ENCODE measurements at places on chromosomes 16 and 17.

DNA sequence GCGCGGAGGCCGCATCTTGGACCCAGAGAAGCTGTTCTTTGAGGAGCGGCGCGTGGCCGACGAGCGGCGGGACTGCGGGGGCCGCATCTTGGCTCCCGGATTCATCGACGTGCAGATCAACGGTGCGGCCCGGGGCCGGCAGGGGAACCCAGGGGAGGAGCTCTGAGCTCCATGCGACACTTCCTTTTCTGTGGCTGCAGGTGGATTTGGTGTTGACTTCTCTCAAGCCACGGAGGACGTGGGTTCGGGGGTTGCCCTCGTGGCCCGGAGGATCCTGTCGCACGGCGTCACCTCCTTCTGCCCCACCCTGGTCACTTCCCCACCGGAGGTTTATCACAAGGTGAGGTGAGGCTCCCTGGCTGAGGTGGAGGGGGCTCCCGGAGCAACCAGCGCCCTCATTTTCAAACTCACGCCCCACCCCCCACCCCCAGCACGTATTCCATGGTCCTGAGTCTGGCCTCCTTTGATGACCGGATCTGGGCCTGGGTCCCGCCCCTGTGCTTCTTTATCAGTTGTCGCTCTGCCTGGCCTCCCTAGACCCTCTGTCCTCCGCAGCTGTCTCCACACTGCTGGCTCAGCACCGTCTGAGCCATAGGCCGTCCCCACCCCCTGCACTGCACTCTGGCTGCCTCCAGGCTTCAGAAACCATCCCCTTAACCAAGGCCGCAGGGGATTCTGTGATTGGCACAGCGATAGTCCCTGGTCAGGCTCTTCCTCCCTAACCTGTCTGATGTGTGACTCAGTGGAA is 787 bp downstream of the AMDHD2 start:
- DNase-seq, result no peak

DNA sequence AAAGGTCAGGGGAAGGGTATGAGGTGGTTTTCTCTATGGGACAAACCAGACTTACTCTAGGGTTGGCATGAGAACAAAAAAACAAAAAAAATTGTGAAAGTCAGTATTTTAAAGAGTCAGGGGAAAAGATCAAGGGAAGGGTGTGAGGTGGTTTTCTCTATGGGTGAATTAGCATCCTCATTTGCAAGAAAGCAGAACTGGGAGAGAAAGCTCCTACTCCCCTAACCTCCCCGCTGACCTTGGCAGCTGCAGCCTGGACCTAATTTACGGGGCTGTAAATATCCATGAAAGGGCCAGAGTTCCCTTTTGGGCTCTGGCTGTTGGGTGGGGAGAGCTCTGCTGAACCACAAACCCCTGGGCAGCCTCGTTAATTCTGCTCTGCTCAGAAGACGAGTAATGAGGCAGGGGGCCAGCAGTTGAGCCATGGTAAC is 10.6 kb downstream of the RHBDL3 start:
- DNase-seq, result no peak

DNA sequence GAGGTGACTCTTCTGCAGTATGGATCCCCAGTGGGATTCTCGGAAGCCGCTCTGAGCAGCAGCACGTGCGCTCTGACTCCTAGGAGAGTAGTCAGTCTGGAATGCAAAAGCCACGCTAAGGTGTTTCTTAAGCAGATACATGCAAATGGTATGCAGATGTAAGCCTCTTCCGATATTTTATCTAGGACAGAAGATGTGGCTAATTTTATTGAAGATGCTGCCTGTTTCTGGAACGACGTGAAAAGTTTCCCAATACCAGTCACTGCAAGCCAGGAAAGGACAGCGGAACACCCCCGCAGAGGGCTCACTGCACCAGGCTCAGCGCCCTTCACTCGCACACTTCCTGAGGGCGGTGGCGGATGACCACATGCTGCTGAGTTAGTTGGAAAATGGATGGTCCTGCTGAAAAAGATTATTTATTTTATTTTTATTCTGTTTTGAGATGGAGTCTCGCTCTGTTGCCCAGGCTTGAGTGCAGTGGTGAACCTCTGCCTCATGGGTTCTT is 10.1 kb downstream of the FADS6 start:
- DNase-seq, result no peak

DNA sequence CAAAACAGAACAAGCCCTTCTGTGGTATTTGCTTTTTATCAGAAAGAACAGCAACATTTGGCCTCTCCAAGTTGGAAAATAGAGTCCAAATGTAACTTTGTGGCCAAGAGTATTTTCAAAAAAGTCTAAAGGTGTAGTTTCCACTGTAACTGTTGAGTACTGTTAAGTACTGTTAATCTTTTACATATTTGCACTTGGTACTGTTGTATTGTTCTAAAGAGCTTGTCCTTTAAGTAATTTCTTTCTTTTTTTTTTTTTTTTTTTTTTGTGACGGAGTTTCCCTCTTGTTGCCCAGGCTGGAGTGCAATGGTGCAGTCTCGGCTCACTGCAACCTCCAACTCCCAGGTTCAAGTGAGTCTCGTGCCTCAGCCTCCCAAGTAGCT is 21.5 kb downstream of the LDAF1 start:
- DNase-seq, result no peak

DNA sequence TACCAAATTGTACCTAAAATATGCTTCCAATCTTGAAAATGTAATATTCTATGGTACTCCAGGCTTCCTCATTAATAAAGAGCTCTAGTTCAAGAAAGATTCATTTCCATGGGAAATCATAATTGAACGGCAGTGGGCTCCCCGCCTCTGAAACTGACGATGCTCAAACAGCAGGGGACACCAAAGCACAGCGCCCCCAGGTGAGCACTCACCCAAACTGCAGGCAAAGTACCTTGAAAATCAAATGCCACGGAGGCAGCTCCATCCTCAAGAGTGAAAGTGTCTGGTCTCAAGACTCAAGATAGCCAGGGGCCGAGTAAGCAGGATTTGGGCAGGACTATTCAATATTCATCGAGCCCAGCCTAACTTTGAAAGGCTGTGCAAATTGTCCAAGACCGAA is 217.4 kb upstream of the TNRC6C start:
- no peak for DNase-seq

GRCh38 chr16:53805752-53806151 is 101.8 kb downstream of the FTO start:
- no peak for DNase-seq

GRCh38 chr17:76132574-76133338 is 8.3 kb downstream of the FOXJ1 start:
- DNase-seq, result no peak

DNA sequence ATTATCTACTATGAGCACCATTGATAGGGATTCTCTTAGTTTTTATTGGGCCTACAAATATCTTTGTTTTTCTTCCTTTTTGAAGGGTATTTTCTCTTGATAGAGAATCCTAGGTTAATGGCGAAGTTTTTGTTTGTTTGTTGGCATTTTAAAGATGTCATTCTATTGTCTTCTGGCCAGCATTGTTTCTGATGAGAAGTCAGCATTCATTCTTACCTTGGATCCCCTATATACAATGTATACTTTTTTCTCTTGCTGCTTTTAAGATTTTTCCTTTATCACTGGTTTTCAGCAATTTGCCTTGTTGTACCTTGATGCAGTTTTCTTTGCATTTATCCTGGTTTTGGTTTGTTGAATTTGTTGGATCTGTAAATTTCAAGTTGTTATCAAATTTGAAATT is 130.1 kb downstream of the TOX3 start:
- no peak for DNase-seq

DNA sequence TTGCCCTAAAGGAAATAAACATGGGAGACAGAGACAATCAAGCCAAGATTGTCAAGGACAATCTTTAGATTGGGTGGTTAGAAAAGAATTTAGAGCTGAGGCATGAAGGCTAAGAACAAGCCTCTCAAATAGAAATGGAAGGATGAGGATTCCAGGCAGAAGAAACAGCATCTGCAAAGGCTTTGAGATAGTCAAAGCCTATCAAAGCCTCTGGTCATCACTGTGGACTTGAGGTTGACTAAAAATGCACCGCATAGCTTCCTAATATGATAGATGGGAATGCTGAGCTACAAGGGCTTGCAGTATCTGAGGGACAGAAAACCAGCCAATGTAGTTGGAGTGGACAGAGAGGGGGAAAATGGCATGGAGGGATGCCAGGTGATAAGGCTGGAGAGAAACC is 109.8 kb upstream of the FAM20A start:
- no peak for DNase-seq

DNA sequence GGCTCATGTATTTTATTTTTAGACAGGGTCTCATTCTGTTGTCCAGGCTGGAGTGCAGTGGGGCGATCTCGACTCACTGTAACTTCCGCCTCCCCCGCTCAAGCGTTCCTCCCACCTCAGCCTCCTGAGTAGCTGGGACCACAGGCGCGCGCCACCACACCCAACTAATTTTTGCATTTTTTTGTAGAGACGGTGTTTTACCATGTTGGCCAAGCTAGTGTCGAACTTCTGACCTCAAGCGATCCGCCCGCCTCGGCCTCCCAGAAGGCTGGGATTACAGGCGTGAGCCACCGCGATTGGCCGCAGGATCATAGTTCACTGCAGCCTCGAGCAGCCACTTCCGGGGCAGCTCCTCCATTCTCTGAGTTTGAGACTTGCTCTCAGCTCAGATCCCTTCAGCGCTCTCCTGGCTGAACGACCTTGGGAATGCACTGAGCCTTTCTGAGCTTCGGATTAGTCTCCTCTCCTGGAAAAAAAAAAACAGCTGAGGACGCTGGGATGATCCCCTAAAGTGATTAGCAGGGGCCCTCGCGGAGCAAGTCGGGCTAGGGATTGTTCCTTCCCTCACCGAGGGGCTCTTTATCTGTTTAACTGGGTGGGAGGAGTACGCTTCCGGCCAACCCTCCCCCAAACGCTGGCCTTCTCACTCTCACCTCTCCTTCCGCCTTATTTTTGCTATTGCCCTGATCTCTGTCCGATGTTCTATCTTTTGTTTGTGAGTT is 1.1 kb upstream of the PKMYT1 start:
- DNase-seq, result no peak

GRCh38 chr17:1813088-1813487 is 16.6 kb downstream of the SMYD4 start:
- no peak for DNase-seq

DNA sequence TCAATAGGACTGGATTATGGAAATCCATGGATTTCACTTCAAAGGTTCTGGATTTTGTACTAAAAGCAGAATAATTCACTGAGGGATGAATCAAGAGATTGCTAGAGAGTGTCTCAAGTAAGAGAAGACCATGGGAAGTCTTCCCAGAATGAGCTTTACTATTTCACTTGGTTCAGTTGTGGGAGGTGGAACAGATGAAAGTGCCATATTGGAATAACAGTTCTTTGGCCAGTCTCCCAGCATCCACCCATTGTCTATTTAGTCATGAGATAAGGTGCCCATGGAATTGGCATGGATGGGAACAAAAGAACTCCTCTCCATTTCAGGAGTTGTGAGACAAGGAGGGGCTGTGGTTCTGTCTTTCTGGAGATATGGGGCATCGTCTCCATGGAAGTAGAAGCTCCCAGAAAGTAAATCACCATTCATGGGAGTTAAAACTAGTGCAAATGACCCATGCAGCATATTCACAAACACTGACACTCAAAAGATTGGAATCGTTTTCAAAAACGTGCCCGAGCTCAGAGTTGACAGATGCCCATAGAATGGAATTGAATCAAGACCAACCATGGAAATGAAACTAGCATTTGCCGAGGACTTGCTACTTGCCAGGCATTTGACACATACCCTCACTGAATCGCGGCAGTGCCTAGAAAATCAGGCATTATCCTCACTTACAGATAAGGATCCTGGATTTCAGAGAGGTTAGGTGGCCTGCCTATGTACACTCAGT is 36.2 kb upstream of the CLEC3A start:
- DNase-seq, result no peak

DNA sequence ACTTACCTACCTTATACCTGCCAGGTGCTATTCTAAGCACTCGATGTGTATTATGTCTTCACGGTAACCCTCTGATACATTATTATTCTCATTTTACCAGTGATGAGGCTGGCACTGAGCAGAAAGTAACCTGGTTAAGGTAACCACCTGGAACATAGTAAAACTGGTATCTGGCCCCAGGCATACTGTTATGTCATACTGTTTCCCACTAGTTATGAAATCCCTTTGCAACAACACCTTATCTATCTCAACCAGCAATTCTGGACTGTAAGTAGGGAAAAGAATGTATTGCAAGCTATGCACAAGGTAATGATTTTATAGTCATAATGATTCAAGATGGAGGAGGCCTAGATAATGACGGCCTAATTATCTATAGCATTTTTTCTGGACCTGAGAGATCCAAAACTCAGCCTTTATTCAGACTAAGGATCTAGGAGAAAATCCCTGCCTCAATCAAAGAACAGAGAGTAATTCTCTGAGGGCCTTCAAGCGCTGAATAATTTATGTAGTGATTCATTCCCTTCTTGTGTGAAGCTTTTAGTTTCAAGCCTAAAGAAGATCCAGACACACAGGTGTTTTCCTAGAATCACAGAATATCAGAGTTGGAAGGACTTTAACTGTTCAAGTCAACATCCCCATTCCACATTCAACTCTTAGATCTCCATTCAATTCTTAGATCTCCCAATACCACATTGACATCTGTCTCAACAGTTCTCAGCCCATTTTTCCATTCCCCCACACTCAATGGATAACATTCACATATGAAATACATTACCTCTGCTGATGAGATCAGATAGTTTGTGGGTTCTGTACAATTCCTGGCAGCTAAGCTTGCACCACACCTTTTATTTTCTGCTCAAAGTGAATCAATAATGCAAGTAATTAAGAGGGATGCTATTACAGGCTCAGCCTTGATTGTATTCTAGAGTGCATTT is 14.9 kb upstream of the MMD start:
- DNase-seq, result no peak

DNA sequence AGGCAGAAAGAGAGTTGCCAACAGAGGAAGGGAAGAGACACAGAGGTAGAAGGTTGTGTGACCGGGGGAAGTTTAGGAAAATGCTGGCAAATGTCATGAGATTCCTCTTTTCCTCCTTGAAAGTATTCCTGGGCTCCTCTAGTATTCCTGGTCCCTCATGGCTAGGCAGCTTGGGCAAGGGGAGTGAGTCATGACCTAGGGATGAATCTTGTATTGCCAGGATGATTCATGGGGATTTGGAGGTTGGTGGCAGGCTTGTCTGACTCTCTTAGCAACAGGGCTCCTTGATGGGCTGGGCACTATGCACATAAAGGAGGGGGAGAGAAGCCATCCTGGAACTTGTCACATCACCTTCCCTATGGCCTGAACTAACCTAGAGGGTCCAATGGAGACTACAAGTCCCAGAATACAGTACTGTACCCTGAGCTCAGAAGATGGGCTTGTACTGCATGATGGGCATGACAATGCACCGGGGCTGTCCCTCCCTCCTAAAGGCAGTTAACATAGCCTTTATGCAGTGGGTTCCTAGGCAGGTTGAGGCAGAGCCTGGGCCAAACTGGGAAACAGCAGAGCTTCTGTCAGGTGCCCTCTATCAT is 2.1 kb upstream of the SEZ6 start:
- DNase-seq, result no peak

Data from frontal cortex (tissue), 4 donors.